M059J (cell line): ENCODE measurements at places on chromosomes 16 and 17. TPM values are rescaled to one million over a fixed set of nuclear protein-coding genes. Genes with fewer than 3 reads are reported as not detected.

TNK1 gene
- 0.62 and 0.67 TPM in 2 replicates for total RNA-seq

OR1A1 gene
- not detected in 2 replicates for total RNA-seq

PSMD3 gene
- 138 and 170 TPM in 2 replicates for total RNA-seq

SEPTIN12 gene
- not detected in 2 replicates for total RNA-seq

TPSB2 gene
- 0.17 TPM in 1 of 2 replicates, not detected in the other for total RNA-seq

GRCh38 chr17:38597375-38597774, 8.4 kb downstream of the SRCIN1 start:
- no peak for DNase-seq

DNA sequence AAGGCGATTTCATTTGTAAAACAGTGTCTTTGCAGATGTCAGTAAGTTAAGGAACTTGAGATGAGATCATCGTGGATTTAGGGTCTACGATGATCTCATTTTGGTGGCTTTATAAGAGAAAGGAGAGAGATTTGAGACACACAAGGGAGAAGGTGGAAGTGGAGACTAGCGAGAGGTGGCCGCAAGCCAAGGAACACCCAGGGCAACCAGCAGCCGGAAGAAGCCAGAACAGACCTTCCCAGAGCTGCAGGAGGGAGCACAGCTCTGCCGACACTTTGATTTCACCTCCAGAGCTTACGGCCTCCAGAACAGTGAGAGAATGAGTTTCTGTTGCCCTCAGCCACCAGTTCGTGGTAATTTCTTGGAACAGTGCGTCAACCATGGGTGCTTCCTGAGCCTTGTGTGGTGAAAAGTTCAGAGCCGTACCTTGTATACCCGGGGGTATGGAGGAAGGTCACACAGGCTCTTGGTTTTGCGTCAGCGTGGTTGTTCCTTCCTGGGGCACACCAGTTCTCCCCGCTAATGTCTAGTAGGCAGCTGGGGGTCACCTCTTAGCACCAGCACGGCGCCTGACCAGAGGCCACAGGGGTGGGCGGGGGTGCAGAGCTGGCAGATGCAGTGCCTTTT, 12.9 kb upstream of the SEC14L1 start:
- DNase-seq = peak; percentile 74

DNA sequence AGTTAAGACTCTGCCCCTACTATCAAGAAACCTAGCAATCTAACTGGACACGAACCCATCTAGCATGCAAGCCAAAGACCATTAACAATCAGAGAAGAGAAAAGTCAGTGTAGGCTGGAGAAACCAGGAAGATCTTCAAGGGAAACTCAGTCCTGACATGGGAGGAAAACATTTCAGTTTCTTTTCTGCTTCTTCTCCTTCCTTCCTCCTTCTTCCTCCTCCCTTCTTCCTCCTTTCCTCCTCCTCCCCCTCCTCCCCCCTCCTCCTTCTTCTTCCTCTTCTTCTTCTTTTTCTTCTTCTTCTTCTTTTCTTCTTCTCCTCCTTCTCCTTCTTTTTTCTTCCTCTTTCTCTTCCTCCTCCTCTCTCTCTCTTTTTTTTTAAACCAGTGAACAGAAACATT, 29.6 kb upstream of the SHISA9 start:
- DNase-seq = no peak
